ENCODE measurements at places on chromosomes 5 and 9.
A peak's percentile ranks its signal among the peaks of the same experiment; 100 is the strongest.

- no peak for DNase-seq
Measured at GRCh38 chr9:131126059-131126426, 657 bp downstream of the NUP214 start.

DNA sequence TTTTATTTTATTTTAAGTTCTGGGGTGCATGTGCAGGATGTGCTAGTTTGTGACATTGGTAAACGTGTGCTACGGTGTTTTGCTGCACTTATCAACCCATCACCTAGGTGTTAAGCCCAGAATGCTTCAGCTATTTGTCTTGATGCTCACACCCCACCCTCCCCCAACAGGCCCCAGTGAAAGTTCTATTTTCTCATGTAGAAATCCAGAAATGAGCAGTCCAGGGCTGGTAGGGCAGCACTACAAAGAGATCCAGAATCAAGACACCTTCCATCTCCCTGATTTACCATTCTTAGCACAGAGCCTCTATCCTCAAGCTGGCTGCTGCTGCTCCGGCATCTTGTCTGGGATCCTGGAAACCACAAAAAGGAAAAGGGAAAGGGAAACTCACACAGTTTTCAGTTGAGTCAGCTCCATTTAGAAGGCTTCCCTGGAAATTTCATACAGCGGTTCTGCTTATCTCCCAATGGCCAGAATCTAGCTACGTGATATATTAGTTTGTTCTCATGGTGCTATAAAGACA, 85.4 kb upstream of the SMARCA2 start:
- no peak for DNase-seq

DNA sequence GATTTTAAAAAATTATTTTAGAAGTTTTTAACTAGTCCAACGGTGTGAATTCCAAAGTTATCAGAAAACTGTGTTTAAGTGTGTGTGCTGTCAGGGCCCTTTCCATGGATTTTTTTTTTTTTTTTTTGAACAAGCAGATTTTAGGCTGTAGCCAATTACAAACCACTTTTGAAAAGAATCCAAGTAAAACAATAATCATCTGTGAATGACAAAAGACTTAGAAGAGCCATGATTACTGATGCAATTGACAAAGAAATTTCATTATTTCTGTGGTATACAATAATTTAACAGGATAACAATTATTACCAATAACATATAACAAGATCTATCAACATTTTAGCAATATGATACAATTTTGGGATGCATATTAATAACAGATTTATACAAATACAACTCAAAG, 16.2 kb upstream of the PAIP1 start:
- DNase-seq = no peak

GRCh38 chr5:143807401-143807800, 4.6 kb upstream of the HMHB1 start:
- no peak for DNase-seq

GRCh38 chr5:179138568-179138925, 78.4 kb downstream of the ZNF354C start:
- no peak for DNase-seq

GRCh38 chr9:224582-225520, 10.2 kb downstream of the DOCK8 start:
- no peak for DNase-seq

DNA sequence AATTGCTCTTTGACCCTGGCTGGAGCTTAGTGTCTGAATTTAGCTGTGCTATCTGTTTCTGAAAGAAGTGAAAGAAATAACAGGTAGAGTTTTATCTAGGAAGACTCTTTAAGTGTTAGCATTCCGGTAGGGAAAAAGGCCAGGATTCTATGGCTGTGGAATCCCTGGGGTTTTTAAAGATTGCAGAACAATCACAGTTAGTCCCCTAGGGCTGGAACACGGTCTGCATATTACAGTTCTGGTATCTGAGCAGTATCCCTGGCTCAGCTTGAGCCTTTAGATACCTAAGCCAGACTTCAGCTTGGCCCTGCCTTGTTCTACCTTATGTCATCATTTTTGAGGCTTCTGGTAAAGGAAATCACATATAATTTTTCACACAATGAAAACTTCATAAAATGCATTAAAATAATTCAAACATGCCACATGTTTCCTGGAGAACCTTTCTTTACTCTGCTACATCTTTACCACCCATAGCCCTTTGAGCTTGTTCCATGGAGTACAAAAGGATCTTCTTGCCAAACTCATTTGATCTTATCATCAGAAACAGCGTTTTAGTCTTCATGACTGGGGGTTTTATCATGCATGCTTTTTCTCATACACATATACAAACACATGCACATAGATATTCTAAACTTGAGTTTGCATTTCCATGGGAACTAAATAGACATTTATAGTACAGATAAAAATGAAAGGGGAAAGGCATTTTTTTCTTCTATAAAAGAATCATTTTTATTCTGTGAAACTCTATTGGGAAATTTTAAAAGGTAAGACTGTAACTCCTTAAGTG, 410.8 kb downstream of the CETN3 start:
- DNase-seq = no peak

DNA sequence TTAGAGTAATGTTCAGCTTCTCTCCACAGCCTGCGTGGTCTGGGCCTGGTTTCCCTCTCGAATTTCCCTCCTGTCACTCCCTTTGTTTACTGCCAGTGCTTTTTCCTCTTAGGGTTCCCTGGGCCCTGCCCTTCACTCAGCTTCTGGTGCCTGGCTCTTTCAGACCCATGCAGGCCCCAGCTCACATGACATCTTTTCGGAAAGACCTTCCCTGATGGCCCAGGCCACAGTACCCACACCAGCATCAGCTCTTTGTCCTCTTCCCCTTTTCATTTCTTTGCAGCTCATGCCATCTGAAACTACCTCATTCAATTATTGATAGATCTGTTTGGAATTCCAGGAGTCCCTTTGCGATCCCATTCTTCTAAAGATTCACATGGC, 68.1 kb upstream of the ABL1 start:
- no peak for DNase-seq

DNA sequence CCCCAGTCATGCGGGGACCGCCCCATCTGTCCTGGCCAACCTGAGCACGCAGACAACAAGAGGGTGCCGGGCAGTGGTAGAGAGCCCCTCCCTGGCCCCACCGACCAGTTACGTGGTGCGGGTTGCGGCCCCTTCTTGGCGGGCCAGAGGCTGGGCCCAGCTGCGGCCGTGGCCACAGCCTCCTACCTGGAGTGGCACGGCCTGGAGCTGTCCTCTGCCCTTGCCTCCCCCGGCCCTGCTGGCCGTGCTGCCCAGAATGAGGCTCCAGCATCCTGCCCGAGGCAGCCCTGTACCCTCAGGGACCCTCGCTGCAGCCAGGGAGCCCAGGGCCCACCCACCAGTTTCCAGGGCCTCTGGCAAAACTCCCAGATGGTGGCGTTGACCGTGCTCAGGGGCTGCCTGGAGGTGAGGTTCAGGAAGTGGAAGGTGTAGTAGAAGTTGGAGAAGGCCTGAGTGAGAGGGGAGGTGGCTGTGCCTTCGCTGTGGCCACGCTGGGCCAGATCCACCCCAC, 5.7 kb downstream of the ENTPD8 start:
- DNase-seq = no peak

GRCh38 chr5:107215611-107216010, 455.1 kb downstream of the EFNA5 start:
- no peak for DNase-seq

GRCh38 chr9:9002826-9003583, 1203.4 kb upstream of the DMAC1 start:
- no peak for DNase-seq

DNA sequence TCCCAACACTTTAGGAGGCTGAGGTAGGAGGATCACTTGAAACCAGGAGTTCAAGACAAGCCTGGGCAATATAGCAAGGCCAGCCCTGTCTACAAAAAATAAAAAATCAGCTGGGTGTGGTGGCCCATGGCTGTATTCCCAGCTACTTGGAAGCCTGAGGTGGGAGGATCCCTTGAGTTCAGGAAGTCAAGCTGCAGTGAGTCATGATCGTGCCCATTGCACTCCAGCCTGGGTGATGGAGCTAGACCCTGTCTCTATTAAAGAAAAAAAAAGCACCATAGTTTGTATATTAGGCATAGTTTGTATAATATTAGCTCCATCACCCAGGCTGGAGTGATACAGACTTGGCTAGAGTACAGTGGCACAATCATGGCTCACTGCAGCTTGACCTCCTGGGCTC, 9.6 kb upstream of the NME5 start:
- DNase-seq = no peak

DNA sequence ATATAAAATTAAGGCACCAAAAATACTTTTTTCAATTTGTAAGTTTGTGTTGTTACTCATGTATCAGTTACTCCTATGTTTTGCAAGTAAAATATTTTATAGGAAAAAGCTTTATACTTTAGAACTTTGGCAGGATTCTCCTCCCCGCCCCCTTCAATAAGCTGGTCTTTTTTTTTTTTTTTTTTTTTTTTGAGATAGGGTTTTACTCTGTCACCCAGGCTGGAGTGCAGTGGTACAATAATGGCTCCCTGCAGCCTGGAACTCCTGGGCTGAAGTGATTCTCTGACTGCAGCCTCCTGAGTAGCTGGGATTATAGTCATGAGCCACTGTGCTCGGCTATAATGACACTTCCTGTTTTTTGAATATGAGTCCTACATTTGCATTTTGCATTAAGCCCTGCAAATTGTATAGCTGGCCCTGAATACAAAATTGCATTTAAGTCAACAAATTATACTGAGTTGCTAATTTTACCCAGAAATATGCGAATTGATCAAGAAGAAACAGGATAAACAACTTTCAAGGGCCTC, 192.9 kb downstream of the PIK3R1 start:
- DNase-seq = no peak

DNA sequence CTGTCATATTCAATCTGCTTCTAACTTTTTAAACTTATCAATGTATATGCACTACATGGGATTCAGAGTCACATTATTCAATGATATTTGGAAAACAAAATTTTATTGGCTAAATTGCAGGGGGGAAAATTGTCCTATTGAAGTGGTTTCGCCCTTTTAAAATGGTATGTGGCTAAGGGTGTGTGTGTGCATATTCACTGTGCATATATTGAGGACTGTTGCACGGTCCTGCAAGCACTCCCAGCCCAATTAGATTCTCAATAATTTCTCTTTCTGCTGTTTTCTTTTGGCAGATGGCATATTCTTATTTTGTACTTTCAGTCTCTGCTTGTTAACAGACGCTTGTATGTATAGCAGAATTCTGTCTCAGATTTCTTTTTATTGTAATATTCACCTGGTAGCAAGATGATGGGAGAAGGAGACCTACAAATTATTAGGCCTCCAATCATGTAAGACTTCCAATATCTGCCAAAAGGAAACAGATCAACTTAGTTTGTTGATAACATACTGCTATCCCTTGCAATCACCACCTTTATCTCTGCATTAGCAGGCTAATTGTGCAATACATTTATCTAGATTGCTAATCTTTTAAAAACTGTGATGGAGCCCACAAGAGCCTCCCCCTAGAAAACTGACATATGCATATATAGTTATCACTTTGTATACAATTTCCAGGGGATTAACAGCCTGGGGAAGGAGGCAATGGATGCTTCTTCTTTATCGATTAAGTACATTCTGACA, 411.5 kb downstream of the PLK2 start:
- no peak for DNase-seq

GRCh38 chr5:148443998-148444397, 60.2 kb downstream of the FBXO38 start:
- DNase-seq = peak; percentile 26

DNA sequence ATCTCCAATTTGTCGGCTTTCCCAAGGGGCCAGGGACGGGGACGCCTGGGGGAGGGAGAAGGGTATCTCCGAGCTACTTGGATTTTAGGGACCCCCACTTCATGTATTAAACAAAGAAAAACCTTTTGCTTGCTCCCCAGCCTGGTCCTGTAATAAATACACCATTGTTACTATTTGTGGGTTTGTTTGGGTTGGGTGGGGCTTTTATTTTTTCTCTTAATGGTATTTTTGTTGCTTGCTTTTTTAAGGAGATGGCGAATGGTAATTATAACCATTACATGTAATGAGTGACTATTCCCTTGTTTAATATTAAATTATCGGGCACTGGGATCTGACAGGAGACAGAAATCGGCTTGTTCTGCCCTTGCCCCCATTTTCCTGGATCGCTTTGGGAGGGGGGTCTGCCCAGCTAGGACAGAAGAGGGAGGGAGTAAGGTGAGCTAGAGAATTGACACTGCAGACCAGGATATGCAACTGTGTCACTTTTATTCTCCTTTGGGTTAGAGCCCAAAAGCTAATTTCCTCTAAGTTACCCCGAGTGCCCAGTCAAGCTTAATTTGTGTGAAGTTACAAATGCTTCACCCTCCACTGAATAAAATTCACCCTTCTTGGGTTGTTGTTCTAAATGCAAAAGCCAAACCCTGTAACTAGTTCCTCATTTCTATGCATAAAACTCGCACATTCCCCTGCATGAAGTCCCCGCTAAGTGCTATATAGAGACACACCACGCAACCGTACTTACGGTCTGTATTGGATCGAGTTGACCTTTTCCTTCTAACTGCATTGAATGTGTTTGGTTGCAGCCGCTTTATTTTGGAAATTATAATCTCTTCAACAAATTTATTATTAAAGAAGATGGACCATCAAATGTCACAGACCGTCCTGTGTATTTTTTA, 1.6 kb upstream of the ZNF608 start:
- DNase-seq = no peak

GRCh38 chr5:864492-865167, 13.8 kb upstream of the ZDHHC11 start:
- no peak for DNase-seq

GRCh38 chr5:81021951-81022687, 62.0 kb downstream of the RASGRF2 start:
- DNase-seq = no peak

Data from stimulated activated CD4-positive, alpha-beta T cell treated with anti-CD3 and anti-CD28 coated beads, Interleukin-2, amount 100 ng/mL, for 24 hours (primary cell).